ENCODE measurements at places on chromosomes 7 and 10. TPM values are rescaled to one million over a fixed set of nuclear protein-coding genes. Genes with fewer than 3 reads are reported as not detected.
A peak's percentile ranks its signal among the peaks of the same experiment; 100 is the strongest.

Gene ASAH2
- total RNA-seq, result 0.76 TPM

DNA sequence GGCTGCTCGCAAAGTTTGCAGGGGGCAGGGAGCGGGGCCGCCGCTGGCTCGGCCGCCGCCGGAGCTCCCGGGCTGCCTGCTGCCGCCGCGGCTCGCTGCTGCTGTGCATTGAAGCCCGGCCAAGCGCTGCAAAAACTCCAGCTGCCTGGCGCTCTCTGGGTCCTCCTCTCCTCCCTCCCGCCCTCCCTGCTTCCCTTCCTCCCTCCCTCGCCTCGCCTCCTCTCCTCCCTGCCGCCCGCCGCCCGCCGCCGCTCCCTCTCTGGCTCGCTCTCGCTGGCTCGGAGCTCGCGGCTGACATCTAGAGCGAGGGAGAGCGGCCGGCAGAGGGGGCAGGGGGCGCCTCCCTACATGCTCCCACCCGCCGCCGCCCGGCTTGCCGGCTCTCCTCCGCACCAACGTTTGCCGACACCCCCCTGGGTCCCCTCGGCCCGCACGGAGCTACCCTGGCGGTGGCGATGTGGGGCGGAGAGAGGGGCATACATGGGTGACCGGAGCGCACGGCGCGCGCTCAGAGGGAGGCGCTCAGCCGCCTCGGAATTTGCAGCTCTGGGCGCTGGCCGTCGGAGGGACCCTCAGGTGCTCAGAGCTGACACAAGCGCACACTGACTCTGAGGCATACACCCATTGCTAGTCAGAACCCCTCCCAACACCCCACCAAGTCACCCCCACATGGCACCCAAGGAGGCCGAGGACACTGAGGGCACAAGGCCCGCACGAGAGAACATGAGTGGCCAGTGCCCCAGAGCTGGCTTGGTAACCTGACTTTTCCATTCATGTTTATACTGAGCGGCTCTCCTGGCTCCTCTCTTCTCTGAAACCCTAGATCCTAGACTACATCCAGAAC lies 1.2 kb upstream of the PLXNA4 start:
- peak; percentile 82 for DNase-seq

DNA sequence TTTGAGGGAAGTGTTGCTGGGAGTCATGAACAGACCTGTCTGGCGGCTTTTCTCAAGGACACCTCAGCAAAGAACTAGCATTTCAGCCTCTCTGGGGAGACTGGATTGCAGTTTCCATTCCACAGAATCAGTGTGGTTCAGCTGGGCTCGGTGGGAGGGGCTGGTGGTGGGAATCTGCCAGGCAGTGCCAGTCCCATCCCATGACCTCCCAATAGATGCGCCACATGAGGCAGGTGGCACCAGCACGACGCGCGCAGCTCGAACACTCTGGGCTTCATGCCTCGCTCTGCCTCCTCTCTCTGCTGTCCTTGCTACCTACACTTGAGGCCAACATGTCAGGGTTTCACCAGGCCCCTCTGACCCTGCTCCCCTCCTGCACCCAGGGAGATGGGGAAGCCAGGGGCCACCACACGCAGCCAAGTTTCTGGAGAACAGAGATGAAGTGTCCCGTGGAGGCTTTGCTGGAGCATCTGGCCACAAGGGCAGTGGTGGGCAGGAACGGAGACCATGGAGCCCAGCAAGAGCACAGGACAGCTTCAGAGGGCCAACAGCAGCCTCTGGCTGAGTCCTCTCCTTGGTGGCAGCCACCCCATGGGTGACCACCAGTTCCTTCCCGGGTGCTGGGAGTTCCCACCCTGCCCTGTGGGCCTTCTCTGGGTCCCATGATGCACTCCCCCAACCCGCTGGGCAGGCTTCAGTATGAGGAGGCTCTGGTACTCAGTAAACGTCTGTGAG lies 2.3 kb downstream of the NACAD start:
- no peak for DNase-seq

DNA sequence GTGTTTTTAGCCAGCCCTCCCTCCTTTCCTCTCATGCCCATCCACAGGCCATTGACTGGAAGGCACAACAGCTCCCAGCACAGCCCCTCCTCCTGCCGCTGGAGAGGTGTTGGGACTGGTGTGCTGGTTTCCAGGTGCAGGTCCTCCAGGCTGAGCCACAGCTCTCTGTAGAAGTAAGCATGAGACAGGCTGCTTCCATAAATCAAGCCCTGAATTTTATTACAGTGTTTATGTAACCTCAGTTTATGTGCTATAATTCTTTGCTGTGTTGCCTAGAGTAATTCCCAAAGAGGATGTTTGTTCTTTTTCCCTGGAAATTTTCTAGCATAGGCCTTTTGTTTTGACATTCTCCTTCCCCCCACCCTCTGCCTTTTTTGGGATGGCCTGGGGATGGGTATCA lies 445.8 kb downstream of the AUTS2 start:
- DNase-seq, result peak; percentile 54

GRCh38 chr10:131758062-131758938 lies 142.5 kb upstream of the PPP2R2D start:
- DNase-seq, result no peak

DNA sequence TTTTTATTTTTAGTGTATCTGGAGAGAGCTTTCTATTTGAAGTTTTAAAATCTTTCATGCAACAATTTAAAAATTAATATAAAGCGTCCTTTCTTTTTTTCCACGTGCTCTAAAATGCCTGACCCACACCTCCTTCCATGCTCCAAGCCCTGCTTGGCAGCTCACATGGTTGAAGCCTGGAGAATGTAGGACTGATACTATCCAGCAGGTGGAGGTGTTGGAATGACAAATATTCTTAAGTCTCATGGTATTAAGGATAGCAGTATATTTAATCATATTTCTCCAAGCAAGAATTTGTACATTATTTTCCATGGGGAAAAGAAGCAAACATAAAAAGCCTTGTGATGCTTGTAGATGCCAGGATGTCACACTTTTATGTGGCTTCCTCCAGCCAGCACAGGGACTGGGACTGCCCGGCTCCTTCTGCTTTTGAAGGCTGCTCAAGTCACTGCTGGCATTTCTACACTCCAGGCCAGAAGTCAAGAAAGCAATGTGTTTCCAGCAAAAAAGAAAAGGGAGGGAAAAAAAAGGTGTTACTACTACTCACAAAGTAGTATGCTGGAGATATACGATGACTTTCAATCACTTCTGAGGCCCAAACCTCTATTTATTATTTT lies 49.7 kb downstream of the BZW2 start:
- no peak for DNase-seq

GRCh38 chr10:49290607-49291006 lies 8.4 kb upstream of the C10orf71 start:
- no peak for DNase-seq

GRCh38 chr10:125283191-125283835 lies 123.0 kb upstream of the CTBP2 start:
- no peak for DNase-seq

Gene NME8
- total RNA-seq, result not detected

GRCh38 chr7:149714910-149715471 lies 58.4 kb downstream of the ZNF467 start:
- no peak for DNase-seq

Gene RABGEF1
- total RNA-seq, result 18.2 TPM

Gene NPY
- total RNA-seq, result not detected

Gene MEST
- 11.8 TPM for total RNA-seq

Gene SLC13A1
- not detected for total RNA-seq

- peak; percentile 84 for DNase-seq
Measured at GRCh38 chr10:13712837-13713581, 126.2 kb downstream of the PRPF18 start.

Gene KCP
- total RNA-seq, result not detected

DNA sequence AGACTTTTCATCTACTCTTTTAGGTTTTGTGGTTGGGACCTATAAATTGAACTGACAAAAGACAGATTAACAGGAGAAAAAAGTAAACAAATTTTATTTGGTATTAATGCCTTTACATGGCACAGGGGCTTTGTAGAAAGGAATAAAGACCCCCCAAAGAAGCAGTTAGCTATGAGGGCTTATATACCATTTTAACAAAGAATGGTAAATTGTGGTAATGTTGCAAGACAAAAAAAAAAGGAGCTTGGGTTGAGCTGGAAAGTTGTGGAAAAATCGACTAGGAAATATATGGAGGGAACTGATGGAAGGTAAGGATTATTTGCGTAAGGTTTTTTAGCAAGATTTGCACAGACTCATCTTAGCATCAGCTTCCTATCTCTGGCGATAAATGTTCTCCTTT lies 84.6 kb downstream of the JCAD start:
- no peak for DNase-seq

DNA sequence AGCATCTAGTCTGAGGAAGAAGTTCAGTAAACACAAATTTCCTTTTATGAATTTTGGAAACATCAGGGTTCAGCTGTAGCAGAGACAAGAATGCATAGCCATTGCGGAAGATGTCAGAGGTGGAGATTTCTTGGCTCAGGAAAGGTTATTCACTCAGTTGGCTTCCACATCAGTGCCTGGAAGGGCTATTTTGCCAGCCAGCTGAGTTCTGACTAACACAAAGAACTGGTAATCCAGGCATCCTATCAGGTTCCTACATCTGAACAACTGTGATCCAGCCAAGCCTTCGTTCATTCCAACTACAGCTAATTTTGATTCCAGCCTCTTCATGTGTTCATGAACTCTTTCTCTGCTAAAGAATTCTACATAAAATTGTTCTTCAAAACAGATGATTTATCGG lies 965.6 kb downstream of the XPNPEP1 start:
- DNase-seq, result peak; percentile 18

DNA sequence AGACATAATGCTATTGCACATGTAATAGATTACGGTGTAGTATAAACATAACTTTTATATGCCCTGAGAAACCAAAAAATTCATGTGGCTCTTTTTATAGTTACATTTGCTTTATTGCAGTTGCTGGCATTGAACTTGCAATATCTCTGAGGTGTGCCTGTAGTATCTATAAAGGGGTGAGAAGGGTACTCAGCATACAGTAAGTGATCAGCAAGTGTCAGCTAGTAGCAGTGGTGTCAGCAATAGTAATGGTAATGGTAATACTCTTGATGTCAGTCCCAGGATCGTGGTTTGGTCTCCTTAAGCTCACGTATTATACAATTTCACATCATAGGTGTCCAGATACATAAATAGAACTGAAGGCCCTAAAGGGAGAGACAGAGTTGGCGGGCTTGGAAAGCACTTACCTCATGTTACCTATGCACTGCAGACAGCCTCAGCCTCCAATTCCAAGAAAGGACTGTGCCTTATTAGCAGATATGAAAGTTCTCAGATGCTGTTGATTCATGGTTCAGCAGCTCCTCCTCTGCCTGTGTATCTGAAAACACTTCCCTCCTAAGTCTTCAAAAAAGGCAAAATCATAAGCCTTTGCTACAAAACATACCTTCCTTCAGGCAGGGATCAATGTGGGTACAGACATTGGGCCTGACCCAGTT lies 6.6 kb upstream of the GIMAP7 start:
- DNase-seq, result no peak

- DNase-seq, result no peak
Measured at GRCh38 chr7:83873459-83873858, 224.5 kb upstream of the SEMA3E start.

DNA sequence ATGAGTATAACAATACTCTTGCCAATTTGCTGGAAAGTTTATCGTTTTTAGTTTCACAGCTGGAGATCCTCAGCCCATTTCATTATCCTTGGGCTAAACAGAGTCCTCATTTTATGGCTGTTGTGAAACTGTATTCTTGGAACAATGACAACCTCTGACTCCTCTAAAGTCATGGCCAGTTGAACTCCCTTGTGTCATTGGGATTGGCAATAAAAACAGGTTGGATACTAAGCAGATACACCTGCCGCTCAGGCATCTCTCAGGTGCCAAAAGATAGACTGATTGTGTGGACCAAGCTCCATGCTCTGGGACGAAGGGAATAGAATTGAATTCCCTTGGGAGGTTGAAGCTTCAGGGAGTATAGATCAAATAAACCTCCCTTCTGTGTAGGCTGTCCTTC lies 182.2 kb downstream of the WDR11 start:
- peak; percentile 46 for DNase-seq

- DNase-seq, result no peak
Measured at GRCh38 chr10:117761695-117762094, 219.1 kb downstream of the EMX2 start.

GRCh38 chr7:119197877-119198527 lies 973.5 kb downstream of the ANKRD7 start:
- DNase-seq, result no peak

Gene ICA1
- 33.0 TPM for total RNA-seq

GRCh38 chr10:45075216-45075615 lies 74.5 kb downstream of the ZNF22 start:
- no peak for DNase-seq

Gene C10orf105
- total RNA-seq, result 1.2 TPM

Gene HOXA13
- total RNA-seq, result 0.40 TPM

GRCh38 chr7:41054960-41055661 lies 647.8 kb downstream of the INHBA start:
- no peak for DNase-seq

DNA sequence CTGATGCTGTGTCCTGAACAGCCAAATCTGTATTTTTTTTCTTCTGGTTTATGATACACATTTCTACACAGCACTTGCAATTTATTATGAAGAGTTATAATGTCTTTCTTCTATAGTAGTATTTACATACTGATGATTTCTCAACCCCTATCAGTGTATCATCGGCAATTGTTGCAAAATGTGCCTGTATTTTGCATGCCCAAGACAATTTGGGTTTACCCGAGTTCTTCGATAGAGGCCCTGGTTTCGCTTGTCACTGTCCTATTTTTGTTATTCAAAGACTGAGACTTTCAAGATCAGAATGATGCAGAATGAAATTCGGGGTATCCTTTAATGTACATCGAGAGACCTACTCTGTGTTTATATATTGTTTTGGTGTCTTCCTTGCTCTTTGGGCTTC lies 184.5 kb upstream of the PRSS58 start:
- no peak for DNase-seq

Gene CAMK2B
- total RNA-seq, result not detected

Gene ATE1
- 90.2 TPM for total RNA-seq

Gene LIPF
- not detected for total RNA-seq

GRCh38 chr7:119090851-119091250 lies 866.3 kb downstream of the ANKRD7 start:
- no peak for DNase-seq

DNA sequence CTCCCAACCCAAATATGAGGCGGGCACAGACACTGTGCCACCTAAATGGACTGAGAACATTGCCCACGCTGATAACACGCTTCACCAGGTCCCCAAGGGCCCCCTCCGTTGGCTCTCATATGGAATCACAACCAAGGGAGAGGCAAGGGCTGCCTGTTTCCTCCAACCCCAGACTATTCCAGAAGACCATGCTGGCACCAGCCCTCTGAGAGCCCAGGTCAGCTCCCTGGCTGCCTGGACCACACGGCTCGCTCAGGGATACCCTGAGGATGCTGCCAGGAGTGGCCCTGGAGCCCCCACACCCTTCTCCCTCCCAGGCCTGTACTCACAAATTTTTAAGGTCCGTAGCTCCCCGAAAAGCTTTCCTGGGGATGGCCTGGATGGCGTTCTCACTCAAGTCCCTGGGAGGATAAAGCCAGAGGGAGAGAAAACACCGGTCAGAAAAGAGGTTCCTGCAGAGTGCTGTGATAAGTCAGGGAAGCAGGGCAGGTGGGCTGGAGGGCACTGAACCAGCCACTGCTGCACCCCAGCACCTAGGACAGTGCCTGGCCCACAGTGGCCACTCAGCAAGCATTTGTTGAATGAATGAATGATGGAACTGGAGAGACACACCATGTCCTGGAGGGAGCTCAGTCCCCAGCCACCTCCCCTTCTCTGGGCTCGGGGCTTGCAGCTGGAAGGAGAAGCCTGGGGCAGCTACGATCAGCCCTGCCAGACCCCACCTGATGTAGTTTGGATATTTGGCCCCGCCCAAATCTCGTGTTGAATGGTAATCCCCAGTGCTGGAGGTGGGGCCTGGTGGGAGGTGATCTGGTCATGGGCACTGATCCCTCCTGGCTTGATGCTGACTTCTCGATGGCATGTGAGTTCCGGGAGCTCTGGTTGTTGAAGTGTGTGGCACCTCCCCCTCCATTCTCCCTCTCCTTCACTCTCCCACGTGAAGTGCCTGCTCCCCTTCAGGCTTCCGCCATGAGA lies 119.8 kb downstream of the SLIT1 start:
- no peak for DNase-seq
